Central memory CD4-positive, alpha-beta T cell (primary cell): ENCODE measurements at places on chromosomes 4 and X.

GRCh38 chr4:40046311-40046980 lies 10.2 kb upstream of the N4BP2 start:
- DNase-seq: no peak

GRCh38 chrX:68686097-68686977 lies 38.9 kb downstream of the STARD8 start:
- DNase-seq: no peak

DNA sequence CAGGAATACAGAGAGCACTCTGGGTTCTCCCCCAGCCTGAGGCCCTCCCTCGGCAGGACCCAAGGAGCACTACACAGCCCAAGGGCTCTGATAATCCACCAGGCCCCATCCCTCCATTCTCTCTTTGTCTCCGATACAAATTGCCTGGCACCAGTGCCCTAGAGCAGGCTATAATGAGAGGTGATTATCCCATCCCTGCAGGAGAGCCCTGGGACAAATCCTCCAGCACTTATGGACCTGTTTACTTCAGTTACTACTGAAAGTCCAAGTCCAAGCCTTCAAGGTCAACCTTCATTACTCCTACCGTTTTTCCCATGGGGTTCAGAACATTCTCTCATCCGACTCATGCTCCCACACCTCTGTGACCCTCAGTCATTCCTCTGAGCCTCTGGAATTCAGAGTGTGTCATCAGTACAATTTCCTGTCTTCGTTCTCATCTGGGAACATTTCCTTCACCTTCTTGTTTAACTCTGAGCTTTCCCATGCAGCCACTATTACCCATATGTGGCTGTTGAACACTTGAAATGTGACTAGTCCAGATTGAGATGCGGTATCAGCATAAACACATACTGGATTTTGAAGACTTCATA lies 299.0 kb downstream of the RAPGEF2 start:
- no peak for DNase-seq

GRCh38 chr4:155809835-155810234 lies 51.0 kb downstream of the GUCY1B1 start:
- peak; percentile 25 for DNase-seq

DNA sequence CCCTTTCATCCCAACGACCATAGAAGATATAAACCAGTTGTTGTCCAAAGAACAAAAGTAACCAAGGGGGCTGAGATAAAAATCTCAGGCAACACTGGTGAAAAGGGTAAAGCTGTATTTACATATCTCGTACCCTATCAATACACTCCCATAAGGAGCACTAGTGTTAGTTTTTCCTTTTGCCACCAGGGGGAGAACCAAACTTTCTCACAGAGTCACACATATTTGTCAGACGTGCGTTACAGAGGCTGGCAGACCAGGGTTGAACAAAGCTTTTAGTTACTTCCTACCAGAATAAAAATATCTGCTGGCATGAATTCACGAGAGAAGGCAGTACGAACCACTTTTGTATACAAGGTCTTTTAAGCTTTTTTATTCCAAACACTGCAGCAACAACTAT lies 88.3 kb downstream of the AMELX start:
- no peak for DNase-seq

DNA sequence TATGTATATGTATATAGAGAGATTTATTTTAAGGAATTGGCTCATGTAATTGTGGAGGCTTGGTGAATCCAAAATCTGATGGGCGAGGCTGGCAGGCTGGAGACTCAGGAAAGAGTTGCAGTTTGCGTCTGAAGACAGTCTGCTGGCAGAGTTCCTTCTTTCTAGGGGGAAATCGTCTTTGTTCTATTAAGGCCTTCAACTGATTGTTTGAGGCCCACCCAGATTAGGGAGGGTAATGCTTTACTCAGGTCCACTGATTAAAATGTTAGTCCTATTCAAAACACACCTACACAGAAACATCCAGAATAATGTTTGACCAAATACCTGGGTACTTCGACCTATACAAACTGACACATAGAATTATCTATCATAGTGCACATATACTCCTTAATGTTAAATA lies 149.5 kb downstream of the NAA11 start:
- no peak for DNase-seq

DNA sequence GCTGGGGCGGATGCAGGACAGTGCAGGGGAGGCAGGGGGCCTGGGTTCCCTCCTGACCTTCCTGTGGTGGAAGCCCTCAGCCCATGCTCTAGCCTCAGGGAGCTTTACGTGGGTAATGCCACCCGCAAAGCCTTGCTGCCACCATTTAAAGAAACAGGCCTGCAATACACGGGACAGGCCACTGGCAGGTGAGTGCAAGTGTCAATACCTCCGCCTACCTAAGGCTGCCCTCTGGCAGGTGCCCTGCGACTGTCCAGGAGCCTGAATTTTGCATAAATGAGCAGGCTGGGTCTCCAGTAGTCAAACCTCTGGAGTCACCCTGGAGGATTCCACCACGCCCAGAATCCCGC lies 5.9 kb downstream of the CRMP1 start:
- no peak for DNase-seq
